ENCODE measurements at places on chromosomes 2 and 18. TPM values are rescaled to one million over a fixed set of nuclear protein-coding genes. Genes with fewer than 3 reads are reported as not detected.

Gene NGEF
- 13.5 TPM for total RNA-seq

DNA sequence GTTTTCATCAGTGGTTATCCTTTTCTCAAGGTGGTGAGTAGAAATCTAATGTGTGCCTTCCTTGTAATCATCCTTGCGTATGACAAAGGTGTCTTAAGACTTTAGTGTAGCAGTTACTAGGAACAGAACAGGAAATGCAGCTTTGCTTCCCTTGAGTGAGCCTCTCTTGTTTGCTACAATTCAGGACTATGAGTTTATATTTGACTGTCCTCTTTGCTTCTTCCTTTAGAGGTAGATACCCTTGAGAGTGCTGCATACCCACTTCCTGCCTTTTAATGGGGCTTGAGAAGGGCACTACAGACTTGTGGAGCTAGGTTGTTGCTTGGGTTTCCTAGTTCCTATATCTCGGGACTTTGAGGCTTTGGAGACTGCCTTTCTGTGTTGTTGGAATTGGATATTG, 3.8 kb downstream of the KCNJ13 start:
- DNase-seq = no peak

DNA sequence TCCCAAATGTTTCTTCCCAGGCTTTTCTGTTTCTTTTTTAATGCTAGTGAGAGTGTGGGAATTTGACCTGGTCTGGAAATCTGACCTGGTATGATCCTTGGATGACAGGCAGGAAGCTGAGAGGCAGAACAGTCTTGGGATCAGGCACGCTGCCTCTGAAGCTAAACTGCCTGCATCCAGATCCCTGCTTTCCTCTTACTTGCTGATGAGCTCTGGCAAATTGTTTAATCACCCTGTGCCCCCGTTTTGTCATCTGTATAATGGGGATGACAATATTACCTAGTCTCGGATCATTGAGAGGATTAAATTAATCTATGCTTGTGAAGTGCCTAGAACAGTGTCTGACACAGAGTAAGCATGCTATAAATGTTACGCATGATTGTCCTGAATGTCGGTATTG, 3.3 kb downstream of the KLHL23 start:
- DNase-seq = no peak

DNA sequence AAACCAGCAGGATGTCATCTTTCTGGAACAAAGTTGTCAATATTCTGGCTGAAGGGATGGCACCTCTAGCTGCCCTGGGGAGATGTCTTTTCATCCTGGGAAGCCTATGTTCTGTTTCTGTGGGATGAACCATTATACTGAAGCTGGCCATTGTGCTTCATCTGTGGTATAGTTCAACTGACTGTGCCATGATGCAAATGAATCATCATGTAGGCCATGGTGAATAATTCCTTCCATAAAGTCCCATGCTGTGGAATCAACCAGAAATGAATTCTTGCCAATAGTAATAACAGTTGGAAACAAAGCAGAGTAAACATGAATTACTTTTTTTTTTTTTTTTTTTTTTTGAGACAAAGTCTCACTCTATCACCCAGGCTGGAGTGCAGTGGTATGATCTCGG, 64.1 kb upstream of the CNGA3 start:
- no peak for DNase-seq

DNA sequence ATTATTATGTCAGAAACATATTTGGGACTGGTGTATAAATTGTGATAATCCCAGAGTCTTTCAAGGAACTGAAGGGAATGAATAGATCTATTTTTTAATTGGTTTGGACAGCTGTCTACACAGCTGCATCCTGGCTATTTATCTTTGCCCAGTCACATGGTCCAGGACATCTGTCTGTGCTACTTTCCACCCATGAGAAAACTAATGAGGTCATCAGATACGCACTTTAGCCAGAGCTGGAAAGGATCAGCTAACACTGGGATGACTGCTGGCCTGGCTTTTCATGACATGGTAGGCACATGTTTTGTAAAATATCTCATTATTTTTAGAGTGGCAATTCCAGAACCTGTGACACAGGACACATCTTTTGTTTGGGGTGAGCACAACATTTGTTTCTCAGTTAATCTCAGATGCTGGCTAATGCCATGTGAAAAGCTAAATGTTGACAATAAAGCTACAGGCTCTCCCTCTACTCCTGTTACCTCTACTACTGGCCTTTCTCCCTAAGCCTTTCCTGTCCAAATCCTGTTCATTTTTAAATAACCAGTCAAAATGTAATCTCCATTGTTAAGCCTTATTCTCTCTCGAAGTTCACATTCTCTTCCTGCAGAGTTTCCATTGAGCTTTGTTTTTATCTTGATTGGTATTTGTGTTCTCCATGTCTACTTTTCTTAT, 500.7 kb downstream of the RIT2 start:
- no peak for DNase-seq

GRCh38 chr2:128642821-128643220, 324.2 kb upstream of the HS6ST1 start:
- DNase-seq = no peak

- DNase-seq = no peak
Measured at GRCh38 chr18:3597409-3598357, 147.7 kb downstream of the TGIF1 start.

- no peak for DNase-seq
Measured at GRCh38 chr2:237968048-237968862, 1.4 kb downstream of the UBE2F start.

DNA sequence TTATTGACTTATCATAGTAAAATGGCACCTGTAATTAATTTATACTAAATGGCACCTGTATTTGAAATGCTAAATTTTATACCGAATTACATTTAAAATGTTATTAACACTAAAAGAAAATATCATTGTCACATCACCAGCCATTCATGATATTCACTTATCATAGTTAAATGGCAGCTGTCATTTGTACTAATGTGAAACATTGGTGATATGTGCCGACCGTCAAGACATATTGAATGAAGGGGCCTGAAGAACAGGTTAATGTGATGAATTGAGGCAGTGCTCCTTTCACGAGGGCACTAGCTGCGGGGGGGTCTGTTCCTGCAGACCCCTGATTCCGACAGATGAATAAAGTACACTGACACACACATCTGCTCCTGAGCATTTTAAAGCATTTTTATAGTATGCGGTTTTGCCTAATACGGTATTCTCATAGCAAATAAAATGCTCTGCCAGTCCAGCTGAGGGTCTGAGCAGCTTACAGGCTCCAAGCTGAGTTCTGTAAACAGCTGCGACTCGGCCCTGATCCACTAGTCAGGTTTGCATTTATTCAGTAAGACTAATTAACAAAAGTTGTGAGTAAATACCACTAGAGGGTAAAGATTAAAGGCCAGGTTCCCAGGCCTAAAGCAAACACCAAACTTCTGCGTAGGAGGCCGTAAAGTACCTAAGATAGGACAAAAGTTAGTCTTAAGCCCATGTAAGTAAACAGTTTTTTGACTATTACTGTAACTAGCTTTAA, 593.4 kb upstream of the NETO1 start:
- DNase-seq = no peak

- DNase-seq = no peak
Measured at GRCh38 chr2:85628658-85629057, 12.7 kb downstream of the USP39 start.

GRCh38 chr18:8469544-8470130, 139.6 kb upstream of the RAB12 start:
- DNase-seq = no peak

GRCh38 chr2:197216361-197216979, 94.1 kb downstream of the ANKRD44 start:
- no peak for DNase-seq

- no peak for DNase-seq
Measured at GRCh38 chr2:118731413-118731812, 116.0 kb downstream of the EN1 start.

- DNase-seq = no peak
Measured at GRCh38 chr18:32343634-32344033, 127.0 kb downstream of the GAREM1 start.

DNA sequence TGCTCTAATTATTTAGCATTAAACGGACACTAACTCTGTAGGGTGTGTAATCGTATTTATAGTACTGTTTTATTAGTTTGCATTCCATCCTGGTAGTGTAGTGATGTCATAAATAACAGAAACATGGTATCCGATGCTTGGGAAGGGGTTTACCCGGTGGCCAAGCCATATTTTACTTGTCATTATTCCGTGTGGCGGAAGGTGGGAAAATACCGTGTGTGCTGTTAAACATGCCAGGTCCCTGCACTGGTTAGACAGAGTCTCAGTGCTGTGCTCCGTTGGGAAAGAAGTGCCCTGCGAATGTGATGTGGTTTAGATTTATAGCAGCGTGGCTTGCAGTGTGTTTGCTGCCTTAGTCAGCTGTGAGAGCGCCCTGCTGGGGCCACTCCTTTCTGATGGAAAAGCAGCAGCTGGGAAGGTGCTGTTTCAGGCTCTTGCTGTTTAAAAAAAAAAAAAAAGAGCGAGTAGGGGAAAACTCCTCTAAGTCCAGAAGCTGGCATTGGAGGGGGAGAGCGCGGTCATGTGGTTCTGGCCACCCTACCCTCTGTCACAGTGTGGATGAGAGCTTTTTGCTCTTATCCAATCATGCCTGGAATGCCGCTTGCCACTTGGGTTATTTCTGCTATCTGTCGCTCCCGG, 211.0 kb downstream of the NEDD4L start:
- DNase-seq = no peak

Measured in HT-29 (cell line).